Iris pigment epithelial cell (primary cell): ENCODE measurements at places on chromosomes 7 and 10.

DNA sequence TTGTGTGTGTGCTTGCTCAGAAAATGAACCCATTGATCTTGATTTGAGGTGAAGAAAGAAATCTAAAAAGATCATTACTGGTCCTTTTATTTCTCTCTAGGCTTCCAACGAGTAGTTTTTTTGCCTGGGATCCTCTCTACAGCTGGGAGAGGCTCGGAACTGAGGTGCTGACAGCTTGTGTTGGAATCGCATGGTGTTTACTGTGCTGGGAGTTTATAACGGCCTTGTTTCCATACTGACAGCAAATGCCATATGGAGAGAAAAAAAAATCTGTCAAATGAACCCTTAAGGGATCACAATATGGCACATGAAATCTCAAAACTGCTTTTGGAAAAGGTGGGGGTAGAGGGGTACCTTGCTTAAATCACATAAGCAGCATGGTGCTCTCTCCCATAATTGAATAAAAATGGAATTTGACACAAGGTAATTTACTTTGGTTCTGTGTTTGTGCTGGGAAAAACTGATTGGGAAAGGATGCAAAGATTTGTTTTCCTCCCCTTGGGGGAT is 165.0 kb downstream of the RGS10 start:
- DNase-seq = no peak

- DNase-seq = peak; percentile 34
Measured at GRCh38 chr7:41162612-41163011, 540.3 kb downstream of the INHBA start.

- peak; percentile 67 for DNase-seq
Measured at GRCh38 chr10:66642217-66642616, 283.6 kb upstream of the LRRTM3 start.

GRCh38 chr7:46146454-46147255 is 225.6 kb upstream of the IGFBP3 start:
- DNase-seq = peak; percentile 61

DNA sequence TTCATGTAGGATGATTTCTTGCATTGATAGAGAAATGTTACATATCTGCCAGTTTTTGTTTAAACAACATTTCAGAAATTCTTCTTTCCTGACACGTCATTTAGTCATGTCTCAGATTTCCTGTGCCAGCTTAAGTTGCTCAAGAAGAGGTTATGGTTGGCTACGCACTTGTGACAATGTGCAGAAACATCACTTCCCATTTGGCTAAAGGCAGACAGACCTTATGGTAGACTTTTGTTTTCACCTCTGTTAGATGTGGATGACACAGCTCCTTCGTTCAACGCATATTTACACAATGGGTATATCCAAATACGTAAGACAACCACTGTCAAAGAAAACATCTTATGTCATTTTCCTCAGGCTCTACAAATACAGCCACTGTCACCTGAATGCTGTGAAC is 125.8 kb downstream of the DOCK4 start:
- peak; percentile 97 for DNase-seq

DNA sequence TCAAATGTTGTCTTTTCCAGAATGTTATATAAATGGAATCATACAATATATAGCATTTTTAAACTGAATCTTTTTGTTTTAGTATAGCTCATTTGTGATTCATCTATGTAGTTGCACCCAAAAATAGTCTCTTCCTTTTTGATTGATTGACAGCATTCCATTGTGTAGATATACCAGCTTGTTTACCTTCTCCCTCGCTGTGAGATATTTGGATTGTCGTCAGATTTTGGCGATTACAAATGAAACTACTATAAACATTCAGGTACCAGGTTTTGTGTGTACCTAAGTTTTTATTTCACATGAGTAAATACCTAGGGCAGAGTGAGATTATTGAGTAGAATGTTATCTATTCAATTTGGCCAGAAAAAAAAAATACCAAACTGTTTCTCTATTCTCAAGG is 584.7 kb upstream of the SORCS1 start:
- DNase-seq = no peak

- DNase-seq = no peak
Measured at GRCh38 chr7:113878394-113878992, 40.3 kb downstream of the PPP1R3A start.

- DNase-seq = peak; percentile 69
Measured at GRCh38 chr7:83547526-83547925, 101.4 kb downstream of the SEMA3E start.

- DNase-seq = peak; percentile 45
Measured at GRCh38 chr7:95690367-95690947, 81.9 kb upstream of the DYNC1I1 start.
